ENCODE measurements at places on chromosomes 16 and 17.

DNA sequence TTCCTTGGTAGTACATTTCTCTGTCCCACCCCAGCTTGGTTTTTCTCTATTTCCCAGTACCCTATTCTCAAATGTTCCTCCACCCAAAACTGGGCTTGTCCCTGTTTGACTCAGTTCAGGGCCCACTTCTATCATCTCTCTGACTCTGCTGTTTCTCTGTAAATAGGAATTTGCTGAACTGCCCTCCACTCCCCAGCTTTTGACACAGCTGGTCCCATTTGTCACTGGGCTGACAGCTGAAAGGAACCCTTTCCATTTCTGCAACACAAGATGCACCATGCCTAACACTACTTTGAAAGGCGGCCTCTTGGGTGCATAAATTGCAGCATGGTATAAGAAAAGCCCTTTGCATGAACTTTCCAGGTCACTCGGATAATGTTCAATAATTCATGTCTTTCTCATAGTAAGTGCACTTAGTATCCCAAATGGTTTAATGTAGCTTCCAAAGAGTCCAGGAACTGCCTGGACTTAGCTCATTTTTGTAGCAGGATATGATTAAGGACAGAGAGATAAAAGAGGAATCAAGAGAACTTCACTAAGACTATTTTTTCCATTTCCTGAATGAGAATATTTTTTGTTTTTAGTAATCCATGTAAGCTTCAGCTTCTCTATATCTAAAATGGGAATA is 256.7 kb downstream of the CDH11 start:
- no peak for DNase-seq

GRCh38 chr17:1566505-1567199 is 4.1 kb upstream of the PITPNA start:
- DNase-seq = peak; percentile 51

GRCh38 chr16:47069841-47070584 is 73.7 kb downstream of the NETO2 start:
- no peak for DNase-seq

DNA sequence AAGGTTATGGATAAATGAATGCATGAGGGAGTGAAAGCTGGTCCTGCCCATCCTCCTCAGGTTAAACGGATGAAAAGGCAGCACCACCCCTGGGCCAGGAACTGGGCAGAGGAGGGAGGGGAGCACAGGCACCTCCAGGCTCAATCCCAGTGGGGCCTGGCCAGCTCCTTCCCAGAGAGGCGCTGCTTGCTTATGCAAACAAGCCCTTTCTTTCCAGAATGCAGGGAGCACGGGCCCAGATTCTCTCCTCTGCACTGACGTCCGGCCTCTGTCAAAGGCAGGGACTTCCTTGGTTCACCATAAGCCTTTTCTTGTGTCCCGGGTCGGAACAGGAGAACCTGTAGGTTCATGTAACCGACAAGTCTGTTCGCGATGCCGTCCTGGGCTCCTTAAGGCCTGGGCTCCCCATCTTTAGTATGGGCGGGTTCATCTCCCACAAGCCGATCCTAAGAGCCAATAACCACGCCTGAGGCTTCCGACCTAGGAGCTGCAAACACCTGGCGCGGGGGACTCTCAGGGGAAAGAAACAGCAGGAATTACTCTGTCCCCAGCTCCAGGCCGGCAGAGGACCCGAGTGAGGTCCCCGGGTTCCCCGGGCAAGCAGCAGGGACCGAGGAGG is 16.3 kb downstream of the ENPP7 start:
- no peak for DNase-seq

DNA sequence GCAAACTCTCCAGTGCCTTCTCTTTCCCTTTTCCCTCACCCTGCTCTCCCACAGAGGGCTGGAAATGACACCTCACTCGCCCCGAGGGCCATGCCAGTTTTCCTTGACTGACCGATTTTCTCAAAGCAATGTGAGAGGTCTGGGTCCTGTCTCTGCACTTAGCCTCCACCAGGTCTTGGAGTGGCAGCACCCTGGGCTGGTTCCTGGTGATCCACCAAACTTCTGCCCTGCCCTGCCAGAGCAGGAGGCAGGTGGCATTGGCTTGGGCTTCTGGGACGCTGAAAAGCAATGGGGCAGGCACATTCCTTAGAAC is 97.5 kb downstream of the RAB11FIP4 start:
- no peak for DNase-seq

DNA sequence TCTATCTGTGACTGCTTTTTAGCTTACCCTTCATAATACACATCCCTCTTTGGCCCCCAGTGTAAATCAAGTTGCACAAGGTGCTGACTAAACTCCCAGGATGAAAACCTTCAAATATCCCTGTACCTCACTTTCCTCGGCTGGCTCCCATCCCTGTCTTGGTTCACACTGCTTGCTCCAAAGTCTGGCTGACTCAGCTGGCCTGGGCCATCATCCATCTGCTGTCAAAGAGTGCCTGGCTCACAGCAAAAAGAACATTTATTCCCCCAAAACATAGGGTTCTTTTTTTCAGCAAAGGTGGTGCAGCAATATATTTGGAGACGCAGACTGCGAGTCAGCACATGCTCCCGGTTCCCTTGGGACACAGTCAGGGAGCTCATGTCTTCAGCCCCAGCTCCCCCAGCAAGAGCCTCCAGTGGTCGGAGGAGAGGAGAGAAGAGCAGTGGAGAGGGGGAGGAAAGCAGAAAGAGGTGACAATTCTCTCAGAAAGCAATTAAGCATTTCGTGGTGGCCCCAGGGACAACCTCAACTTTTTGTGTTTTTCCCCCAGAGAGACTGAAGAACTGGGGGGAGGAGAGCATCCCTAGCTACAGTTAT is 26.1 kb downstream of the GPR142 start:
- no peak for DNase-seq

- peak; percentile 22 for DNase-seq
Observed at GRCh38 chr17:17782523-17783115, 54.2 kb downstream of the SREBF1 start.

- DNase-seq = no peak
Observed at GRCh38 chr16:31082368-31083045, 6.2 kb downstream of the PRSS53 start.

Measured in stimulated activated CD4-positive, alpha-beta T cell treated with anti-CD3 and anti-CD28 coated beads, Interleukin-15, amount 100 ng/mL, for 24 hours (primary cell).